Esophagus squamous epithelium (tissue), 5 donors: ENCODE measurements at places on chromosomes 1 and 21.

- no peak for DNase-seq
These were observed 68.0 kb downstream of the UCK2 start for GRCh38 chr1:165895451-165895871.

DNA sequence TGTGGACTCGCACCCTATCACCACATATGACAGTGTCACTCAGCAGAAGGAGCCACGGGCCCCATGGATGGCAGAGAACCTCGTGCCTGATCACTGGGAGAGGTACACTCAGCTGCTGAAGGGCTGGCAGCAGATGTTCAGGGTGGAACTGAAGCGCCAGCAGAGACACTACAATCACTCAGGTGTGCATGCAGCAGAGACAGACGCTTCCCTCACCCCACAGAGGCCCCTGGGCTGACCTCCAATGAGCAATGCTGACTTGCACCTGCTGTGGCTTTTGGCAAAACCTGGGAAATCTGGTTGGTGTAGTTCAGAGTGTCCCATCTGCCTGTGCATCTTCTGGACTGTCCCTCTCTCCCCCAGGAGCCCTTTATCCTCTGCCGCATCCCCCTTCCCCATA lies 51.9 kb downstream of the KIAA1614 start:
- DNase-seq, result no peak

DNA sequence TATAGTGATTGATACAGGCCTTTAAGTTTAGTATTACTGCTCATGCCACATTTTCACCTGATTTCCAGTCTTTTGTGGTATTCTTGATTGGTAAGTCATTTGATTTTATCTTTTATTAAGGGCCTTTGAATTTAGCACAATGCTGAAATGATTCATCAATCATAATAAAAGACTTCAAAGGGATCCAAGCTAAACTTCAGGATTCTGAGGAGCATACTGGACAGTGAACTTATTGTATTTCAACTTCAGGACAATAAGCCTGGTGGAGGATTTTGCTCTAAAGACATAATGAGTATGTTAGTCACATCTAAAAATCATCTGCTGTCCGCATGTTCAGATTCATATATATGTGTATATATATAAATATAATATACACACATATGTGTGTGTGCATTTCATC lies 233.3 kb downstream of the SETD4 start:
- no peak for DNase-seq

- DNase-seq, result no peak
These were observed 8.3 kb downstream of the OR2M4 start for GRCh38 chr1:248239478-248239877.

DNA sequence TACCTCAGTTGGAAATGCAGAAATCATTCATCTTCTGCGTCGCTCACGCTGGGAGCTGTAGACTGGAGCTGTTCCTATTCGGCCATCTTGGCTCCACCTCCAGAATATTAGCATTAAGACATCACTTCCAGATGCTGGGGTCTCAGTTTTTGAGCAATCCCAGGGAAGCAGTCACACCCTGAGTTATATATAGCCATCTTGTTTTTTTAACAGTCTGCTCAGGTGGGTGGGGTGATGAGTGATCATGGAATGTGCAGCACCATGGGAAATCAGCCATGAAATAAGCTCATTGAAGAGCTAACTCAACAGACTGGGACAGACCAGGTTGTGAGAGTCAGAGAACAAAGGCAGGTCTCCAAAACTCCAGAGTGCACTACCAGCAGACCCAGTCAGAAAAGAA lies 27.0 kb upstream of the HMGB4 start:
- DNase-seq, result no peak

DNA sequence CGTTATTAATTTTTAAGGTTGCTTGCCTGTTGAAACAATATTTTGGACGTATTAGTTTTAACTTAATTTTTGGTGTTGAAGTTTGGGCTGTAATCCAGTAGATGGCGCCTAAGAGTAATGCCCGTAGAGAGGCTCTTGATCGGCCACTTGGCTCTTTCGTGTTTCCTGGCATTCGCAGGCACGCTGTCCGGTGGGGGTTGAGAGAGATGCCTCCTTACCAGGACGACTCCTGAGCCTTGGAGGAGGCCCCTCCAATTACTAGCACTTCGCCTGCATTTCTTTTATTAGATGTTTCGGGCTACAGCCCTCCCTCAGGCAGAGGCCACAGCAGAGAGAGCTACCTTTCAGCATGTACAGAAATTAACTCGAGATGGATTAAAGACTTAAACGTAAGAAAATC lies 12.0 kb downstream of the OR2M4 start:
- no peak for DNase-seq

DNA sequence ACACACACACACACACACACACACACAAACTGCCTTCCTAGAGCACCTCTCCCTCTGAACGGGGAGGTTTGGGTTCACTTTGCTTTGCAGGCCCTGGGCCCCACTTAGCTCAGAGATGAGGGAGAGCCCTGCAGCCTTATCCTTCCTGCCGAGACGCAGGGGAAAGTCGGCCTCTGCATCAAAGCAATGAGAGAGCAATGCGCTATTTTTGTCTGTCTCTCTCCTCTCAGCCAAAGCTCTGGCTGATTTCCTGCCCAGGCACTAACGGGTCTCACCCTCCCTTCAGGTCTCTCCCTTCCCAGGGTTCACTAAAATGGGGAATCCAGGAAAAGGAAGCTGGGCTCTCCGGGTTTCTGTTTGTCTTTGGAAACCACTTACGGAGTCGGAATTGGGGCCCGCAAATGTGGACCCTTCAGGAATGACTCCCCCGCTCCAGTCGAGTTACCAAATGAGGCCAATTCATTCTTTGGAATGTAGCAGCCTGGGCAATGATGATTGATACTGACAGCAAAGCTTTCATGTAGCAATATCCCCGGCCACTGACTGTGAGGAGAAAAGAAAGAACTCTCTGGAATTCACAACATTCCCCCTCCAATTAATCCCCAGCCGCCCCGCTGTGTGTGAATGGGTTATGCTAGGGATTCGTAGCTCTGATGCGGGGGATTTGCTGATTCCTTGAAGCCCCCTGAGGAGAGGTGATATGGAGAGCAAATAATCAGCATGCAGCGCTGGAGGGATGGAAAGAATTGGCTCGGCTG lies 61.5 kb upstream of the WLS start:
- no peak for DNase-seq

- no peak for DNase-seq
These were observed 11.7 kb downstream of the PDIK1L start for GRCh38 chr1:26122988-26123973.

DNA sequence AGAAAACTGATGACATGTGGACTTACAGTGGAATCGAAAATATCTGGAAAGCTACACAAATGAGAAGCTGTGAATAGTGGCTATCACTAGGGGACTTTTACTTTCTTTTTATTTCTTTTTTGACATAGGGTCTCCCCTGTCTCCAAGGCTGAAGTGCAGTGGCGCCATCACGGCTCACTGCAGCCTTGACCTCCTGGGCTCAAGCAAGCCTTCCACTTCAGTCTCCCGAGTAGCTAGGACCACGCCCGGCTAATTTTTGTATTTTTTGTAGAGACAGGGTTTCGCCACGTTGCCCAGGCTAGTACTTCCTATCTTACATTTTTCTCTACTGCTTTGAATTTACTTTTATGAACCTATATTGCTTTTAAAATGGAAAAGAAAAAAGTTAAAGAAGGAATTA lies 10.5 kb downstream of the TMEM35B start:
- no peak for DNase-seq

- no peak for DNase-seq
These were observed 51.1 kb upstream of the LRRC8C start for GRCh38 chr1:89581859-89582258.

DNA sequence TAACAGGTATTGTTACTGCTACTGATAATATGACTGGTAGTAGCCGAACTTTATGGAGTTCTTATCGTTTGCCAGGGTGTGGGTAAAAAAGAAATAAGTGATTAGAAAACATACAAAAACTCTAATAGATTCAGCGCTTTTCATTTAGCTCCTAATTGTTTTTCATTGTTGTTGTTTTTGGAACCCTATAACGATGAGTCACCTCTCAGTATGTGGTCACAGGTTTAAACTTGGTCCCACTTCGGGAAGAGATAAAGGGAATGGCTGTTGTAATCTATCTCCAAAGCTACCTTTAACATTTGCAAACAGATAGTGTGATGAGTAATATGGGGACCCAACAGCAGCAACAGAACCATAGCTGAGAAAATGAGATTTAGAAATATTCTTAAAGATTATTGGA lies 62.7 kb upstream of the BCL10 start:
- no peak for DNase-seq

- no peak for DNase-seq
These were observed 157.7 kb downstream of the LYPLAL1 start for GRCh38 chr1:219331424-219331823.

GRCh38 chr21:27365394-27365793 lies 398.5 kb upstream of the ADAMTS5 start:
- no peak for DNase-seq

GRCh38 chr1:239985044-239985443 lies 106.6 kb upstream of the FMN2 start:
- no peak for DNase-seq

- DNase-seq, result no peak
These were observed at the start of gene BATF3 for GRCh38 chr1:212699625-212700222. Gene BATF3 (minus strand): TSS chr1:212699840. CDS start chr1:212699762, 78 bp downstream.

- no peak for DNase-seq
These were observed 95.8 kb downstream of the PSMG1 start for GRCh38 chr21:39087238-39088030.

GRCh38 chr1:204888294-204888693 lies 17.6 kb downstream of the NFASC start:
- DNase-seq, result no peak

GRCh38 chr1:153379591-153379990 lies 4.2 kb upstream of the S100A12 start:
- no peak for DNase-seq

DNA sequence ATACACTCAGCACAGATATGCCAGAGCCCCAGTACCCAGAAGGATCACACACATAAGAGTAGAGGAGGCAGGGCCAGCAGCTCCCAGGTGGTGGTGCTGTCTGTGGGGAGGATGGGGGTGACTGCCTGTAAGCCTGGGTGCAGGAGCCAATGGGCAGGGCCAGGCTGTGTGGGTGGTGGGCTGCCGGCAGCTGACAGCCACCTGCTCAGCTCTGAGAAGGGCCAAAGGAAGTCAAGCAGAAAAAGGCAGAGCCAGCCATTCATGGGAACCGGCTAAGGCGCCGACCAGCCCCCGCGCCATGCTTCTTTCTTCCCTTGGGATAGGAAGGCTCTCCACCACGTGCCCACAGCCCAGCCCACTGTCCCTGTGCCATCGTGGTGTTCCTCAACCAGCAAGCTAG lies 14.1 kb downstream of the PIK3C2B start:
- no peak for DNase-seq

GRCh38 chr1:209612646-209613399 lies 29.3 kb downstream of the CAMK1G start:
- no peak for DNase-seq

DNA sequence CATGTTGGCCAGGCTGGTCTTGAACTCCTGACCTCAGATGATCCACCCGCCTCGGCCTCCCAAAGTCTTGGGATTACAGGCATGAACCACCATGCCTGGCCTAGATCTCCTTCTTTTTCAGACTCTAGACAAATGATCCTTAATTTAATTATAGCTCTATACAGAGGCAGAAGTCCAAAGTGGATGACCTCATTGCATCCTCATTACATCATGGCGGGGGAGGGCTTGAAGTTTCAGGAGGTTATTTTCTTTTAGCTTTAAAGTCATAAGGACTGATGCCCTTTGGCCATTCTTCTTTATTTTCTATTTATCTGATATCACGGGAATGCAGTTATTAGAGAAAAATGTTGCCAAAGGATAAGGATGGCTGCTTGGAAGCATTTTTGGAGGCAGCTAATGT lies 14.1 kb upstream of the MARK1 start:
- DNase-seq, result no peak

- DNase-seq, result no peak
These were observed 15.6 kb downstream of the LRRC8D start for GRCh38 chr1:89836252-89837035.

GRCh38 chr1:158471920-158472319 lies at the start of gene OR10R2:
Gene OR10R2 (plus strand): TSS chr1:158472220. CDS start chr1:158472326, 106 bp downstream.
- DNase-seq, result no peak

DNA sequence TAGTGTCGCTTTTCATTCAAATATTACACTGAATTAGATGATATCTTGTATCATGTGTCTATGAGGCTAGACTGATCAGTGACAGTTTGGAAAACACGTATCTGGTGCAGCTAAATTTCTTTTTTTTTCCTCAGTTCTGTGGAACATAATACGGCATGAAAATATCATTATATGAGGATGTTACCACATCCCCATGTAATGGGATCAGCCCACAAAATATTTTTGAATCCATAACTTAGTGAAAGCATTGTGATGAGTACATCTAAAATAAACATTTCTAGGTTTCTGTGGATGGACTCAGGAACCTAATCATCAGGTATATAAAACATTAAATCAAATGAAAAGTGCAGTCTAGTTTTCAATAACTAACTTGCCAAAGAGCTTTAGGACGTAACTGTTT lies 356.3 kb downstream of the USP25 start:
- DNase-seq, result no peak

DNA sequence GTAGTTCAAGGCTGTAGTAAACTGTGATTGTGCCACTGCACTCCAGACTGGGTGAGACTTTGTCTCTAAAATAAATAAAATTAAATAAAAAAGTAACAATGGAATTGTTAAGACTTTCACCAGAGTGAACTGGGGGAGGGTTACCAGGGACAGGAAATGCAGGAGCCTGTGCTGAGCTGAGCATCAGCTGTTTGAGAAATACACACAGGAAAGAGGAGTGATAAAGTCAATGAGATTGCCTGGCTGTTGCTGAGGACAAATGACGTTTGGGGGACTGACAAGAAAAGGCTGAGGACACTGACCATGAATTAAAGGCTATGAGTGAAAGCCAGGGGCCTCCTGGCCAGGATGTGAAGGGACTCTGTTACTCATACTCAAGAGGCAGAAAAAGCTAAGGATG lies 226.3 kb downstream of the SETD4 start:
- DNase-seq, result no peak

GRCh38 chr1:27574001-27574781 lies 29.8 kb downstream of the AHDC1 start:
- no peak for DNase-seq

GRCh38 chr1:108831225-108831624 lies 25.7 kb downstream of the AKNAD1 start:
- DNase-seq, result no peak

DNA sequence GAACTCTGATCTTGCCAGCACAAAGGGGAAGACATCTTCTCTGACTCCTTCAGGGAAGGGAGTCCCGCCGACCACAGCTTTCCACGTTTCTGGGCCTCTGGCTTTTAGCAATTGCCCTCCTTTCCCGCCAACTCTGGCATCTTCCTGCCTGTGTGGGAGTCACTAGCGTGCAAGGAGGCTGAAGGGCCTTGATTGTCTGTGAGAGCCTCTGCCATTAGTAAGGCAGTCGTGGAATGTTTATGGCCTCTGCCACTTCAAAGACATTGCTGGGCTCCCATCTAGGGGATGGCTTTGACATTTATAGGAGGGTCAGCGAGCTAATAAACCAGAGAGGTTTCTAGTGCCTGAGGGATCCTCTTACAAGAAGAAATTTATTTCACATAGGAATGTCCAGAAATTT lies 14.3 kb upstream of the PROK1 start:
- no peak for DNase-seq
